ENCODE measurements at places on chromosomes 2 and 18. TPM values are rescaled to one million over a fixed set of nuclear protein-coding genes. Genes with fewer than 3 reads are reported as not detected.

The TMEFF2 gene
- total RNA-seq, result not detected

The CNDP1 gene
- total RNA-seq, result not detected

The DCDC2C gene
- not detected for total RNA-seq

The LDLRAD4 gene
- total RNA-seq, result 7.0 TPM

The CDK15 gene
- not detected for total RNA-seq

The ZEB2 gene
- total RNA-seq, result 16.7 TPM

The UGT1A7 gene
- not detected for total RNA-seq

The CDH2 gene
- 5.8 TPM for total RNA-seq

The CDH19 gene
- total RNA-seq, result not detected

The OTOS gene
- not detected for total RNA-seq

The USP37 gene
- 9.1 TPM for total RNA-seq

The CHMP1B gene
- total RNA-seq, result 48.3 TPM

The CYP27A1 gene
- 9.1 TPM for total RNA-seq

The CCDC102B gene
- total RNA-seq, result 3.6 TPM

The ANKRD44 gene
- 39.5 TPM for total RNA-seq

The PRSS56 gene
- not detected for total RNA-seq

The ZNF512 gene
- total RNA-seq, result 44.5 TPM

The ALPP gene
- total RNA-seq, result not detected

The VWA3B gene
- total RNA-seq, result not detected

The CFAP65 gene
- not detected for total RNA-seq

The HK2 gene
- 8.4 TPM for total RNA-seq

The FHOD3 gene
- under 0.01 TPM for total RNA-seq

The NXPH2 gene
- not detected for total RNA-seq

The WNT10A gene
- total RNA-seq, result not detected

The CRYGD gene
- not detected for total RNA-seq

The PDCD1 gene
- not detected for total RNA-seq

The CACNB4 gene
- total RNA-seq, result 0.19 TPM

The HOXD4 gene
- total RNA-seq, result 9.4 TPM

The ANKRD30BL gene
- not detected for total RNA-seq

The ALPI gene
- not detected for total RNA-seq

The LYG2 gene
- total RNA-seq, result not detected

The KCNJ3 gene
- not detected for total RNA-seq

The SLC30A3 gene
- 11.8 TPM for total RNA-seq

The MARCHF4 gene
- total RNA-seq, result 5.3 TPM

The CD28 gene
- total RNA-seq, result under 0.01 TPM

The SERPINB11 gene
- not detected for total RNA-seq

The KCNG3 gene
- total RNA-seq, result under 0.01 TPM

The ROCK2 gene
- 50.6 TPM for total RNA-seq

The GLI2 gene
- 0.19 TPM for total RNA-seq

The DUSP2 gene
- total RNA-seq, result 1.7 TPM

The SERPINB4 gene
- total RNA-seq, result not detected

The TUBA4B gene
- total RNA-seq, result not detected

The PCARE gene
- not detected for total RNA-seq

The HOXD13 gene
- total RNA-seq, result not detected

The CYRIA gene
- 31.4 TPM for total RNA-seq

The ASAP2 gene
- total RNA-seq, result 72.8 TPM

The CTIF gene
- 32.3 TPM for total RNA-seq
